ENCODE measurements at places on chromosomes 5 and 9.

- no peak for DNase-seq
Observed at GRCh38 chr5:78550891-78551290, 97.7 kb downstream of the LHFPL2 start.

DNA sequence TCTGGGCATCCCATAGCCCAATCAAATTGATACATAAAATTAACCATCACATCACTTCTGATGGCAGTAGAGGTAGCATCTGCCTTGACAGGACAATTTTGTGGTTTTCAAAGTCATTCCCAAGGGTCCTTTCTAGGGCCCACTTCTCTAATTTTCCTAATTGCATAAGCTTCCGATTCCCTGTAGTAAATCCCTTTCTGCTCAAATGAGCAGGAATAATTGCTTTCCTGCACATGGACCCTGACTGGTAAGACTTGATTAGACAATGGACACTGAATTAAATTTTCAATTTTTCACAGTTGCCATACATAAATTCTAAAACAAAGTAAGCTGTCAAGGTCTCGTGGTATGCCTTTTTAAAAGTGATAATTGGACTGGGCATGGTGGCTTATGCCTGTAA lies 22.0 kb upstream of the IL17B start:
- DNase-seq, result no peak

DNA sequence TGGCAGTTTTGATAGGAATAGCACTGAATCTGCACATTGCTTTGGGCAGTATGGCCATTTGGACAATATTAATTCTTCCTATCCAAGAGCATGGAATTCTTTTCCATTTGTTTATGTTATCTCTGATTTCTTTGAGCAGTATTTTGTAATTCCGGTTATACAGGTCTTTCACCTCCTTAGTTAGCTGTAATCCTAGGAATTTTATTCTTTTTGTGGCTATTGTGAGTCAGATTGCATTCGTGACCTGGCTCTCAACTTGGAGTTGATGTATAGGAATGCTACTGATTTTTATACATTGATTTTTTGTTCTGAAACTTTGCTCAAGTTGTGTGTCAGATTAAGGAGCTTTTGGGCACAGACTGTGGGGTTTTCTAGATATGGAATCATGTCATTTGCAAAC lies 24.0 kb downstream of the TMEM161B start:
- DNase-seq, result no peak

DNA sequence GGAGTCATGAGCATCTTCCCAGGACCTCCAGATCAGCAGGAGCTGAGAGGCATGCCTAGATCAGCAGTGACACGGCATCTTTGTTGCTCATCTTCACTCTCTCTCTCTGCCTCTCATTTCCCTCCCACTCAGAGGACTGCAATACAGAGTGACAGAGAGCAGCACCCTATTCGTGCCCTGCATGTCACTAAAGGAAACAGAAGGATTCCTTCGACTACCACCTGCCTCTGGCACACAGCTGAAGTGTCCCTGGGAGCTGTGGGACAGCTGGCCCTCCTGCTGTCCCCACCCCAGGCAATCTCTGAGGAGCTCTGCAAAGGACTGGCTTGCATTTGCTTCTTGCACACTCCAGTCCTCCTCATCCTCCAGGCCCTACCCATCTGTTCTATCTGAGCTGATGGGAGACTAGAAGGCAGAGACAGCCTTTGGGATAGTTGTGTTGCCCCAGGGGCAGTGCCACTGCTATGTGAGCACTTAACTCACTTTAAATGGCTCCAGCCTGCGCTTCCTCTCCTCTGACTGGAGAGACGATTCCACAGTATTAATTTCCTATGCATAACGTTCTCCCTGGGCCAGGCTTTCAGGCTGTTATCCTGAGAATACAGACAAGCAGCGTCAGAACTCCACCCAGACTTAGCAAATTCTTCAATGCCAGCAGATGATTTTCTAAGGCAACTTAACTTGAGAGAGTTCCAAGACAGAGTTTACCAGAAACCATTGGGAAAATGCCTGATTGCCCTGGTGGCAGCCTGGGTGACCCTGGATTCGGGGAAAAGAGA lies 167.6 kb upstream of the MAP1B start:
- DNase-seq, result no peak

GRCh38 chr5:51047369-51047768 lies 335.9 kb upstream of the ISL1 start:
- no peak for DNase-seq

DNA sequence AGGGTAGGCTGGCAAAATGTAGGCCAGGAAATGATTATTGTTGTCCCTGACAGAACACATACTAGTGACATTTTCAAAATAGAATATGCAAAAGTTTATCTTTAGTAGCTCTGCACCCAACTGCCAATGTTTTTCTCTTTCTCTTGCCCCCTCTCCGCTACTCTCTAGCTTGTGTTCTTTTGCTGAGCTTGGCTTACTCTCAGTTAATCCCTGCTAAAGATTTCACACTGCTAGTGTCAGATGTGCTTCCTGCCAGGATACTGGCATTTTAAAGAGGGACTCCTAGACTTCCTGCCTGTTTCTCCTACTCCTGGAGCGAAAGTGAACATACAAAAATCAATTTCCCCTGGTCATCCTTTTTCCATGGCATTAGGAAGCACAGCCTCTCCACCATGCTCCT lies 260.5 kb downstream of the ARRDC3 start:
- DNase-seq, result no peak

DNA sequence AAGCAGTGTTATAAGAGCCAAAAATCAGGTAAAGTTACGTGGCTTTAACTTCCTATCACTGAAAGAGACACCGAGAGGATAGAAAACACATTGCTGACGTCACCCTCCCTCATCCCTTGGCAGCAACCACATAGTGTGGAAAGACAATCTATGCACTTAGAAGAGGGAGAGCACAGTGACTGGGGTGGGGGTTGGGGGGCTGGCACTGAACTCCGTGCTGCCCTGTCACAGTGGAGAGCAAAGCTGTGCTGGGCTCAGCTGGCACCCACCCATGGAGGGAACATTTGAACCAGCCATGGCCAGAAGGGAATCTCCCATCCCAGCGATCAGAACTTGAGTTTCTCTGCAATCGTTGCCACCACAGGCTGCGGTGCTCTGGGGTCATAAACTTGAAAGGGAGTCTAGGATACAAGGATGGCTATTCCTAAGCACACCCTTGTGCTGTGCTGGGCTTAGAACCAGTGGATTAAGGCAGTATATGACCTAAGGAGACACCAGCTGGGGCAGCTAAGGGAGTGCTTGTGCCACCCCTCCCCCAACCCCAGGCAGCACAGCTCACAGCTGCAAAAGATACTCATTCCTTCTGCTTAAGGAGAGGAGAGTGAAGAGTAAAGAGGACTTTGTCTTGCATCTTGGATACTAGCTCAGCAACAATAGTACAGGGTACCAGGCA lies 73.4 kb downstream of the KIAA0825 start:
- DNase-seq, result no peak

GRCh38 chr5:37921452-37921851 lies 81.6 kb upstream of the GDNF start:
- no peak for DNase-seq

DNA sequence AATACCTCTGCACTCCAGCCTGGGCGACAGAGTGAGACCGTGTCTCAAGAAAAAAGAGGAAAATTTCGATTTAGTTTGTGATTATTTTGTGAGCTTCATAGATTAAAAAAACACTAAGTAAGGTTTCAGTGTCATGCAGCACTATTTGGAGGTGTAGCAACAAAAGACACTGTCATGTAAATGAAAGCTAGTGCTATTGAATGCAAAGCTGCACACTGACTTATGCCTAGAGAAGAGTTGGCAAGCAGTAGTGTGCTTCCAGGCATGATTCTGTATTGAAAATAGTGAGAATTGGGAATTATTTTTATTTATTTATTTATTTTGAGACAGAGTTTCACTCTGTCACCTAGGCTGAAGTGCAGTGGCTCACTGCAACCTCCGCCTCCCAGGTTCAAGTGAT lies 34.5 kb downstream of the DDX46 start:
- no peak for DNase-seq

GRCh38 chr5:119398727-119399466 lies 43.1 kb downstream of the TNFAIP8 start:
- DNase-seq, result no peak

DNA sequence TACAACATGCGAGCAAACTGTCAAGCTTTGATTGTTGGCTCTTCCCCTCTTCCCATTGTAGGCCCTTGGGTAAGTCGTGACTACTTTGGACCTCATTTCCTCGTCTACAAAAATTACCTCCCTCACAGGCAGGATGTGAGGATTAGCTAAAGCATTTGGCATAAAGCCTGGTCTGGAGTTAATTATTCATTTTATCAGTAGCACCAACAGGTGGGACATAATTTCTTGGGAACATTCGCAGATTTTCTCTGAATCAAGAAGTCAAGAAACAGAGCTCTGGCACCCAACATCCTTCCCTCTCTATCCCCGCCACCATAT lies 39.9 kb upstream of the SEMA6A start:
- DNase-seq, result no peak

DNA sequence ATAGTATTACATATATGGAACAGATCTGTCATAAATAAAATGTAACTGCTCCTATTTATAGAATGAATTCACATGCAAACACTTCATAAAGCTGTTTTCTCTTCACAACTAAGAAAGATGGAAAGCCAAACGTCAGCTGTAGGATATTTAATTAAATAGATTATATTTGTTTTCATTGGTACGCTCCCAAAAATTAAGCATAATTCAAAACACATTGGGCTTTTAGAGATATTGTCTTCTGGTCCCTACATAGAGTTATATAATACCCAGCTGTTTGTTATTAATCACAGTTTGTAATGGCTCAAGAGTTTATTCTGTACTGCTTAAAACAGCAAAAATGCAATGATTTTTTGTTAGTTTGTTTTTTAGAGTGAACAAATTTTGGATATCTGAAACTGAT lies 61.2 kb downstream of the MRPS30 start:
- no peak for DNase-seq

- DNase-seq, result no peak
Observed at GRCh38 chr5:176631383-176632200, 1.1 kb downstream of the EIF4E1B start.

GRCh38 chr9:105639936-105640335 lies 22.3 kb upstream of the TAL2 start:
- DNase-seq, result no peak

- DNase-seq, result no peak
Observed at GRCh38 chr5:79151942-79152671, 40.5 kb downstream of the BHMT start.

GRCh38 chr5:179872828-179873575 lies 14.4 kb upstream of the MRNIP start:
- no peak for DNase-seq

- DNase-seq, result no peak
Observed at GRCh38 chr9:121474231-121474947, 25.3 kb downstream of the GGTA1 start.

GRCh38 chr5:16528382-16529110 lies 62.9 kb upstream of the ZNF622 start:
- no peak for DNase-seq

DNA sequence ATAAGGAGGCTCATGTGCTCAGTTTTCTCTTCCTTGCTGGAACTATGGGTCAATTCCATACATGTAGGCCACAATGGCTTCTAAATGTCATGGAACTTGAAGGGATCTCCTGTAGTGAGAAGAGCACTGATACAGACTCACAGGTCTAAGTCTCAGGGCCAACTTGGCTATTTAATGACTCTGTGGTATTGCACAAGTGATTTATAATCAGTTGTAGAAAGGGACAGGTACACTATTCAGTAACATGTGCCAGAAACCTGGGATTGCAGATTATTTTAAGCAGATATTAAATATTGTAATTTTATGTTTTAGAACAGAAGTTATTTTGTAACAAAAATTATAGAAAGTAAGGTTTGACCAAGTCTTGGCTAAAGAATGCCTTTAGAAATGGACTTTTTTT lies 241.5 kb upstream of the PIK3R1 start:
- no peak for DNase-seq

DNA sequence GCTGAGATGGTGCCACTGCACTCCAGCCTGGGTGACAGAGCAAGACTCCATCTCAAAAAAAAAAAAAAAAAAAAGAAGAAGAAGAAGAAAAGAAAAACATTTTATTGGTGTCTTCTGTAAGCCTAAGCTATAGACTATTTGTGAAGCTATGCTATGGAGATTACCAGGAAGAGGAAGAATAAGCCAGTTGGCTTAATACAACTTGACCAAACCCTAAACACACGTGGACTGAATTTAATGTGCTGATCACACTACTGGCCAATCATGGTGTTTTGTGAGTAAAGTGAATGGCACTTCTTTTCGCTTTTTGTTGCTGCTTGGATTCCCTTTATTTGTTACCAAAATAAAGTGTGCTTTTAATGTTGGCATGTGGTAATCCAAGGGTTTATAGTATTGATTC lies 49.9 kb downstream of the GGTA1 start:
- DNase-seq, result no peak

GRCh38 chr5:156942064-156942463 lies 21.0 kb downstream of the TIMD4 start:
- DNase-seq, result no peak

- no peak for DNase-seq
Observed at GRCh38 chr5:116372931-116373597, 201.6 kb downstream of the SEMA6A start.

GRCh38 chr5:7094626-7095025 lies 301.3 kb upstream of the ADCY2 start:
- DNase-seq, result no peak

GRCh38 chr5:62305358-62305714 lies 670 bp upstream of the KIF2A start:
- no peak for DNase-seq

- DNase-seq, result no peak
Observed at GRCh38 chr5:55877655-55878054, 26.5 kb downstream of the IL31RA start.

DNA sequence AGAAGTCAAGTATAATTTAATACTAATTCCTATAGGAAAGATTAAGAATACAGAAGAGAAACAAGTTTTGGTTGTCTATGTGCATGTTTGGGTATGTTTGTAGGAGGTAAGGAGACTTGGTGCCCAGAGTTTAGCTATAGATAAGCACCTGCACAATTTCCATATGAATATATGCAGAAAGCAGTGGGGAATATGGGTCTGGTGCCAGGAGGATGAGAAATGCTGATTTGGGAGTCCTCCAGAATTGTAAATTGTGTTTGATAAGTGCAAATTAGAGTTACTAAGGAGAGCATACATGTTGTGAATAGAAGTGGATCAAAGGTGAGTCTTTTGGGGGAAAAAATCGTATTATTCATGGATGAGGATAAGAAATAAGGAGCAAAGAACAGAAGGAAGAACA lies 653.1 kb downstream of the EFNA5 start:
- no peak for DNase-seq

DNA sequence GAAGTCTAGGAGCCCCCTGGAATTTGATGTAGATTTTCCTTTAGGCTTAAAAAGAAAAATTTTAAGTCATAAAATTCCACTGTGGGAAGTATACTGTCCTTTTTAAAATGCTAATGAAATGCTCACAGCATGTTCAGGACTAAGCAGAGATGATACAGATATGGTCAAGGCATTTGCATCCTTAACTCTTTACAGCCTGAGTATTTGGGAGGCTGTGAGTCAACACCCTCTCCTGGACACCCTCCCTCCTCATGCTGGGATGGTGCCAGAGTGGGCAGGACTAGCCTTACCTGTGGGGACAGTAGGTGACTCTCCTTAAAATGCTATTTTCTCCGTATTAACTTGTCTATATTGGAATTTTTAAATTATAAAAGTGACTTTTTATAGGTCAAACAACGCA lies 197.4 kb upstream of the ELL2 start:
- DNase-seq, result no peak

All from T-cell (primary cell).